Fibroblast of the aortic adventitia (primary cell): ENCODE measurements at places on chromosomes 4 and X.
A peak's percentile ranks its signal among the peaks of the same experiment; 100 is the strongest.

- no peak for DNase-seq
Observed at GRCh38 chrX:45719751-45720501, 519.2 kb upstream of the DIPK2B start.

- DNase-seq, result no peak
Observed at GRCh38 chrX:71671938-71672337, 4.6 kb downstream of the LOC101059915 start.

DNA sequence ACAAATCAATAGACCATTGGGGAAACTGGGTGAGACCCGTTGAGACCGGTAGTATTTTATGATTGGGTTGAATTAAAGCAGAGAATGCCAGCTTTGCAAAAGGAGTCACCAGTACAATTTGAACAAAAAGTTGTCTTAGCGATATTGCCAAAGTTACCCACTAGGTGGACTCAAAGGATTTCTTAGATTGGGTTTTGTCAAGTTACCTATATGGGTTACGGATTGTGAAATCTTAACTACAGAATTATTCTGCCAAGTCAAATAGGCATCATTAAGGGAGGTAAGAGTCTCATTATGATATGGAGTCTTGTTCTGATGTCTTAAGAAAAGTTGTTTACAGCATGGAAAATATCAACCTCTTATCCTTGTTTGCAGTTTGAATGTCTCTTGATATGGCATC, 15.0 kb upstream of the CT47A1 start:
- peak; percentile 22 for DNase-seq

GRCh38 chrX:110242371-110242770, 75.5 kb downstream of the AMMECR1 start:
- DNase-seq, result no peak

GRCh38 chr4:177546745-177547144, 104.5 kb upstream of the AGA start:
- DNase-seq, result no peak

GRCh38 chrX:1106478-1107210, 105.8 kb downstream of the CRLF2 start:
- DNase-seq, result no peak

DNA sequence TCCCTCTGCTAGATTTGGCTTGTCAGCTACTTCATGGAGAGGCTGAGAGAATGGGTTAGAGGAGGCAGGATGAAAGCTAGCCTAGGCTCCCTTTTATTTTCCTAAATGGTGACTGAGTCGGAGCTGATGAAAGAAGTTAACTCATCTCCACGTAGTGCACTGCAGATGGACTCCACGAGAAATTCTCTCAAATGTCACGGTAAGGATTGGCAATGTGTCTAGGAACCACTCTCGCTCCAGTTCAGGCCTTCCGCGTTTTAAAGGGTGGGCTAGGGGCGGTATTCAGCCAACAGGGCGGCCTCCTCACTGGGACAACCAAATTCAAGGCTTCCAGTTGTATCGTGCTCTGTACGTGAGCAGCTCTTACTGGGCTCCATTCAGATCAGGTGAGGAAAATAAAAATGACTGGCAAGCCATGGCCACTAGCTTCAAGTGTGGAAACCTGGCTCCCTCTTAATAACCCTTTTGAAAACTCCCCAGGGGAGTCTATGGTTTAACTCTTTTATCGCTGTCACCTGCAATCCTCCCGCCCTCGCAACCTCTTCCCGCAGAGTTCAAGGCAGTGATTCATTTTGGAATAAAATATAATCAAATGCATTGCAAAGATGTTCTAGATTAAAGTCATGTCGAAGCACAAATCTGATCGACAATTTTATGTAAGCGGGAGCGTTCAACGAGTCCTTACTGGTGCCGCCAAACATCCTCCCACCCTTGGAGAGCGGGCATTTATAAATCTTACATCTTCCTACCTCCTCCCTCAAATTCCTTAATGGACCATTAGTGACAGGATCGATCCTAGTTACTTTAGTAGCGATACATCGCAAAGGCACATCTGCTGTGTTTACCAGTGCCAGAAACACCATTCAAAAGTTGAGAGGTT, 1.2 kb downstream of the SPOCK3 start:
- no peak for DNase-seq

- no peak for DNase-seq
Observed at GRCh38 chr4:124863040-124863545, 150.6 kb upstream of the ANKRD50 start.

GRCh38 chr4:120723986-120724385, 198.5 kb downstream of the PRDM5 start:
- peak; percentile 21 for DNase-seq

DNA sequence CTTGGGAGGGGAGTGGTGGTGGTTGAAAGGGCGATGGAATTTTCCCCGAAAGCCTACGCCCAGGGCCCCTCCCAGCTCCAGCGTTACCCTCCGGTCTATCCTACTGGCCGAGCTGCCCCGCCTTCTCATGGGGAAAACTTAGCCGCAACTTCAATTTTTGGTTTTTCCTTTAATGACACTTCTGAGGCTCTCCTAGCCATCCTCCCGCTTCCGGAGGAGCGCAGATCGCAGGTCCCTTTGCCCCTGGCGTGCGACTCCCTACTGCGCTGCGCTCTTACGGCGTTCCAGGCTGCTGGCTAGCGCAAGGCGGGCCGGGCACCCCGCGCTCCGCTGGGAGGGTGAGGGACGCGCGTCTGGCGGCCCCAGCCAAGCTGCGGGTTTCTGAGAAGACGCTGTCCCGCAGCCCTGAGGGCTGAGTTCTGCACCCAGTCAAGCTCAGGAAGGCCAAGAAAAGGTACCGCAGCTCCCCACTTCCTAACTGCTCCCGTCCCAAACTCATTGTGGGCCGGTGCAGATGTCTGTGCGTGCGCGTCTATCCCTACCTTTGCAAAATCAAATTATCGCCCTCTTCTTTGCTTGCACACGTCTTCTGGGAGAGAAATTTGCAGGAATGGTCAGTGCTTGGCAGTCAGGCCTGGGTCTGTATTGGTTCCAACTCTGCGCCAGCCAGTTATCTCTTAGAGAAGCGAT, 533 bp downstream of the IL15 start:
- peak; percentile 57 for DNase-seq

- DNase-seq, result peak; percentile 3
Observed at GRCh38 chrX:45077748-45078424, 122.8 kb downstream of the DIPK2B start.

GRCh38 chrX:23134136-23134535, 134.4 kb downstream of the DDX53 start:
- no peak for DNase-seq

GRCh38 chr4:97589481-97590196, 553.6 kb downstream of the STPG2 start:
- no peak for DNase-seq

DNA sequence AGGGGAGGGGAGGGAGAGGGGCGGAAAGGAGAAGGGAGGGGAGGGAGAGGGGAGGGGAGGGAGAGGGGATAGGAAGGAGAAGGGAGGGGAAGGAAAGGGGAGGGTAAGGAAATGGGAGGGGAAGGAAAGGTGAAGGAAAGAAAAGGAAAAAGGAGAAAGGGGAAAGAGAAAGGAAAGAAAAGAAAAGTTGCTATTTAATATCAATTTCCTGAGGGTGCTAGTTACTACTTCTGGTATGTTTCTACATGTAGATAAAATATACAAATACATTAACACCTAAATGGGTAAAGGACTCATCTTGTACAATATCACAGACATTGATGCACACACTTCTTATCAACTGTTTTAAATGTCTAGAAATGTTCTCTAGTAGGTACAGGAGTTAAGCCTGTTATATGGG, 22.6 kb downstream of the ANXA5 start:
- no peak for DNase-seq

DNA sequence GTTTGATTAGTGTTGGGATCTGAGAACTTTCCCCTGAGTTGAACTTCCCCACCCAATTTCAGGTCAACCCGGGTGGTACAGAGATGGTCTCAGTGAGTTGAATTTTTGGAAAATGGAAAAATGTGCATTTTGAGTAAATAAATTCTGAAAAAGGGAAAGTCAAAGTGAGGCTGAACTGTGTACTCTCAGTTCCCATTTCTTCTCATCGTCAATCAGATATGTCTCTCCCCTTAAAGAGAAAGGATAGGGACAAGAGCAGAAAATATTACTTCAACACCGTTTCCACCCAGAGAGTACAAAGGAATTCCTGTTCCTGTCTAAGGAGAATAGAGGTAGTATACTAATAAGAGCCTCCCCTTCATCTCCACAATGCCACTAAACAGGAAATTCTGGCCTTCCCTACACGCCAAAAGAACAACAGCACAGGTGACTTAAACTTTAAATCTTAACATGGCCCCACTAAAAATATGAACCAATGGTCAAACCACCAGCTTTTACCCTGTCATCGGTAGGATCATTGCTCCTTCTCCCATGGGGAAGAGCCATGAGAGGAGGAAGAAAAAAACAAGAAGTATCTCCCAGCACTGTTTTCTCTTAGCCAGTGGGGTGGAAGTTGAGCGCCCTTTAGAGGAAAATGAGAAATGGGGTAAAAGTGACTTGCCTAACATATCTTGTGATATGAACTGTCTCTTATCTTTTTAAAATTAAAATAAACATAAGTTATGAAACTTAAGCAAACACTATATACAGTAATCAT, 30.3 kb downstream of the BMP3 start:
- DNase-seq, result no peak

DNA sequence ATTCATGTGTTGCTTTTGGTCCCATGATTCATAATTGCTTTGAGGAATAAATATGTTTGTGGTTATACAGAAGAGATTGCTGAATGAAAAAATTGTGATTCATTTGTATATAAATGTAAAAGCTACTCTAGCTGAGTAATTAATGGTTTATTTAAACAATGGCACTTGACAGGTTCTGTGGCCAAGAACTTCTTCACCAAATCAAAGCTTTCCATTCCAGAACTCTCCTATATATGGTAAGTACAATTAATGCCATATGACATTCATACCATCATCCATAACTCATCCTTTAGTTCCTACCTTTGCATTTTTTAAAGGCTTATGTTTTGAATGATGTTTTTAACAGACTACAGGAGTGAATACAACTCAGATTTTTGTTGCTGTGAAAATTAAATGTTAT, 105.8 kb downstream of the REPS2 start:
- no peak for DNase-seq

- DNase-seq, result no peak
Observed at GRCh38 chr4:112225157-112225556, 6.4 kb upstream of the AP1AR start.

DNA sequence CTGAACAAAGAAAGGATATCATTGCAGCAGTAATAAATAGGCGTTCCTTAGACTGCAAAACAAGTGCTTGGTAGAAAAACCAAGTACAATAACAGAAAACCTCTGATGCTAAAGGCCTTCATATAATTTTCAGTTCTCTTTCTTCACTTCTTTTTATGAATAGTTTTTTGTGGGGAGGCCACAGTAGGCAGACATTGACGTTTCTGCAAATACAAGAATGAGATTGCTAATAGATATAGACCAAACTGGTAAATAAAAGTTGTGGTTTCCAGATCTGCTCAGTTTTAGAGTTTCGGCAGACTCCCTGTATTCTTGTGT, 57.0 kb upstream of the RAP1GDS1 start:
- no peak for DNase-seq

DNA sequence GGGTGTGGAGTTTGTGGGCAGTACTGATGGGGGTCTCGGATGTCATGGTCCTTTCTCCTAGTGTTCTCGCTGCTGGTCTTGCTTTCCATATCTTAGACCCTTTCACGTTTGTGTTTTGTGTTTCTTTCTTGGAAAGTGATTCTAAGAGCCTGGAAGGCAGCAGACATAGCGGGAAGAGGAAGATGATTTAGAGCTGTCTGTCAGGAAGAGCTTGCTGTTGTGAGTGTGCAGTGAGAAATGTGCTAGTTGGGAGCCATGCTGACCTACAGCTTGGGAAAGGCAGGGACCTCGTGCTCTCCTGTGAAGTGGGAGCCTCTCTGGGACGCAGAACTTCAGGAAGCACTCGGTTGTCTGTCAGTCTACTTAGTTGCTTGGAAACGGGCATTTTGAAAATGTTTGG, 122.2 kb downstream of the ZNF518B start:
- no peak for DNase-seq

GRCh38 chr4:6560416-6561172, 14.4 kb upstream of the MAN2B2 start:
- peak; percentile 9 for DNase-seq

DNA sequence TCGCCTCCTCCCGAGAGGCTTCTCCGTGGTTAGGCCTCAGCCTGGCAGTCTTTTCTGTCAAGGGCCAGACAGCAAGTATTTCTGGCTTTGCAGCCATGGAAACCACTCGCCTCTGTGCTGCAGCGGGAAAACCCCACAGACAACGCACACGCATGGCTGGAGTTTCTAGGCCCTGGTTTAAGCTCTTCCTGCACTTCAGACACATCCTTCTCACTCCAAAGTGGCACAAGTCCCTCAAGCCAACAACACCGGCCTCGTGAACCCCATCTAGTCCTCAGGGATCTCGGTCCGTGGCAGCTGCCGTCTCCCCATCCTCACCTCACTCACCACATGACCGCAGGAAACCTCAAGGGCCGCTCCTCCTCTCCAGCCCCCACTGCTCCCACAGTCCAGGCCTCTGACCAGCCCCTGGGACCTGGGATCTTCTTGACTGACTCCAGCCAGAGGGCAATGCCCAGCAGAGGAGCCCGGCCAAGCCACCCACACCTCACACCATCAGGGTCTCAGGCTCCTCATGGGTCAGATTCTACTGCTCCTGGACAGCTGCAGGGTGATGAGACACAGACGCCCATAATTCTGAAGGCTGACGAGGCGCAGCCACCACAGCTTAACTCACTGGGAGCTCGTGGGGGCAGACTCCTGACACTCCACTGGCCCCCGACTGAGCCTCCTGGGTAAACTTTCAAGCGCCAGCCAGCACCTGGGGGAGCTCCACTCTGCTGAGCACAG, 21.7 kb downstream of the LETM1 start:
- DNase-seq, result no peak

GRCh38 chr4:18932730-18933339, 911.3 kb upstream of the LCORL start:
- no peak for DNase-seq

DNA sequence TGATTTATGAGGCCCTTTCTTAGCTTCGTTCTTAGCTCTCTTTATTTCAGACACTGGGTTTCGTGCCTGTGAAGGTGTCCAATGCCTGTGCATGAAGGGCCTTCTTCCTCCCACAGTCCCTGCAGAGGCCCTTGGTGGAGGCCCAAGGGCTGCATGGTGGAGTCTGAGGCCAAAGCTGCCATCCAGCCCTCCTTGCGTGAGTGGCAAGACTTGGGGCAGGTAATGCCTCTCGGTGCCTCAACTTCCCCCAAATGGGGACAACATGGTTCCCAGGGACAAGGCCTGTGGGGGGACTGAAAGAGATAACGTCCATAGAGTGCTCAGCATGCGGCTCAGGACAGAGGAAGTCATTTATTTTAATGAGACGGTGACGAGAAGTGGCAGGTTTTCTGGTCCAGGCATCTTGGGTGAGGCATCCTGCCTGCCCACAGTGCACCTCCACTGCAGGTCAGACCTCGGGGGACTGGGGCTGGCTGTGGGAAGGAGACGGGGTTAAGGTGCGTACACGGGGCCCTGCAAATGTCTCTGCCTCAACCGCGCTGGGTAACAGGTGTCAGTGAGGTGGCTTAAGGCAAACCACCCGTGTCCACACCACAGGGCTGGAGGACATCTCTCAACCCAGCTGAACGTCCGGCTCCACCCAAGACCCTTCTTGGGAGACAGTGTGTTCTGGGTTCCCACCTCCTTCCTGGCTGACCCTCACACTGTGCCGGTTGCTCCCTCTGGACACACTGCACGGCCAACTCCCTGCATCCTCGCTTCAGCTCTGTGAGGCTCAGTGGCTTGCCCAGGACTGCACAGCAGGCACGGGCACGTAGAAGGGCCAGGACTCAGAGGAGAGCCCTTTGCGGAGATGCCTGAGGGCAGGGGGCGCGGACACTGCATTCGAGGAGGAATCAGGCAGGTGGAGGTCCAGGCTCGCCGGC, 50.5 kb downstream of the PSAPL1 start:
- DNase-seq, result no peak
